Sciatic nerve (tissue), 2 donors: ENCODE measurements at places on chromosomes 2 and 18.

- no peak for DNase-seq
These were observed 35.9 kb downstream of the TMEM18 start for GRCh38 chr2:641164-641871.

DNA sequence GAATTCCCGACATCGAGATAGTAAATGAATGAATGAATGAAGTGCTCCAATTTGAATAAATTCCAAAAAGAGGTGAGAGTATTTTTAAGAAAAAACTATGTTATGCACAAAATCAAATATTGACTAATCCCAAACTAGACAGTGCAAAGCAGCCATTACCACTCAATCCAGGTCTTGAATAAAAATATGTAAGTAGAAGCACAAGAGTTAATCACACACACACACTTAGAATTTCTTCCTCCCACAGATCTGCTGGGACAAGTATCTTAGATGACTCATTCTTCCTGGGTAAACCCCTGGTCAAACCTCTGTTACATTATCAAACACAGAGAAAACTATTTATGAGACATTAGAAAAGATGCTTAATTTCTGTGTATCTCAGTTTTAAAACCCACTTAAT lies 102.0 kb downstream of the PLA2R1 start:
- DNase-seq, result no peak

DNA sequence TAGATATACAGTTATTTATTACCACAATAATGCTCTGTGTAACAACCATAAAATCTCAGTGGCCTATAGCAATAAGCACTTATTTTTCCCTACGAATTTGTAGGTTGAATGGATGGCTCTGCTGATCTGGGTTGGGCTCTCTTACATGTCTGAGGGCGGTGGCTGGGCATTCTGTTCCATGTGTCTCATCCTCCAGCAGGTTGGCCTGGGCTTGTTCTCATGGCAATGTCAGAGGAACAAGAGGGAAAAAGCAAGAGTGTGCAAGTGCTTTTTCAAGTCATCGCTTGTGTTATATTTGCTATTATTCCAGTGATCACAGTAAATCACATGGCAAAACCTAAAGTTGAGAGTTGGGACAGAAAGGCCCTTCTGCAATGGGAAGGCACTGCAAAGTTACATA lies 30.4 kb upstream of the MYO3B start:
- DNase-seq, result no peak

GRCh38 chr2:27509326-27509725 lies 12.7 kb downstream of the GCKR start:
- DNase-seq, result no peak

DNA sequence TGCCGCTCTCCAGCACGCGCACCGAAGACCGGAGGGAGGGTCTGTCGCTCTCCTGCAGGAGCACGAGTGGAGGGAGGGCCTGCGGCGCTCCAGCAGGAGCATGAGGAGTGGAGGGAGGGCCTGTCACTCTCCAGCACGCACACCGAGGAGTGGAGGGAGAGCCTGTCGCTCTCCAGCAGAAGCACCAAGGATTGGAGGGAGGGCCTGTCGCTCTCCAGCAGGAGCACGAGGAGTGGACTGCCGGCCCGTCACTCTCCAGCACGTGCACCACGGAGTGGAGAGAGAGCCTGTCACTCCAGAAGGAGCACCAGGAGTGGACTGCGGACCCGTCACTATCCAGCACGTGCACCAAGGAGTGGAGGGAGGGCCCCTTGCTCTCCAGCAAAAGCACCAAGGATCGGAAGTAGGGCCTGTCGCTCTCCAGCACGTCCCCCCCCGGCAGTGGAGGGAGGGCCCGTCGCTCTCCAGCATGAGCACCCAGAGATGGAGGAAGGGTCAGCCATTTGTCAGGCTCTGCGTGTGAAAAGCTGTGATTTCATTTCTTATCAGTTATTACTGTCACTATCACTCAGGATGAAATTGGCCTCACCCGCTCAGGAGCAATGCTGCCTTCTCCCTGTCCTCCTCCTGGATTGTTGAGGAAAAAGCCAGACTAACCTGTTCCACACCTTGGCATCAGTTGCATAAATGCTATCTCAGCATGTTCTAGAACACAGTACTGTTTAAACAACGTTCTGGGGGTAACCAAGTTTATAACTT lies 35.9 kb downstream of the ADI1 start:
- DNase-seq, result peak; percentile 72

GRCh38 chr2:228417526-228417925 lies 236.0 kb upstream of the SPHKAP start:
- DNase-seq, result no peak

DNA sequence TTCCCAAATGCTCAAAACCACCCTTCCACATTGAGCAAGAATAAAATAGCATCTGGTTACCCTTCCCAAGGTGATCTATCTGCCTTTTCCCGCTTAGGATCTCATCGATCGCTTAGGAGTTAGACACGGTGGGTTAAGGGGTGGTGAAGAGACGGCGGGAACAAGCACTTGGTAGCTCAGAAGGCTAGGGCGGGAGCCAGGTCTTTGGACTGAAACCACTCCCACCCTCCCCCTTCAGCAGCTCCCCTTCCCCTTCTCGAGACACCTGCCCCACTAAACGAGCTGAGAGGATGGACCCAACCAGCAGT lies 513 bp downstream of the THOC1 start:
- DNase-seq, result no peak

GRCh38 chr18:30682672-30683071 lies 359.9 kb downstream of the DSC3 start:
- DNase-seq, result no peak

- DNase-seq, result no peak
These were observed 2.7 kb downstream of the ID2 start for GRCh38 chr2:8684540-8684877.

GRCh38 chr2:219142329-219142728 lies 18.3 kb downstream of the NHEJ1 start:
- no peak for DNase-seq

DNA sequence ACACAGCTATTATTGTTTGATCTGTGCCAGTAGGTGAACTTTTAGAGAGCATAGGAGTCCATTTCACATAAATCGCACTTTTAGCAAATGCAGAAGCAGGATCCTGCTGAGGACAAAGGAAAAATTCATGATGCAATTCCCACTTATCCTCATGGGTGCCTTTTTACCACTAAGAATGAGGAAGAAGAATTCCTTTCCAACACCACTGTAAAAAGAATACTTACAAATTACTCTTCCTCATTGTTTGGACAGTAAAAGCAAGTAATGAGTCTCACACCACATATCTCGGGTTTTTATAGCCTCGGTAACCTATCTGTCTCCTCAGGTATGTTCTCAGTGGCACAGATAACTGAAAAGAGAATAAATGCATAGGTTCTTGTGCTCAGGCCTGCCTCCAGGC lies 238.5 kb downstream of the MTX2 start:
- no peak for DNase-seq

DNA sequence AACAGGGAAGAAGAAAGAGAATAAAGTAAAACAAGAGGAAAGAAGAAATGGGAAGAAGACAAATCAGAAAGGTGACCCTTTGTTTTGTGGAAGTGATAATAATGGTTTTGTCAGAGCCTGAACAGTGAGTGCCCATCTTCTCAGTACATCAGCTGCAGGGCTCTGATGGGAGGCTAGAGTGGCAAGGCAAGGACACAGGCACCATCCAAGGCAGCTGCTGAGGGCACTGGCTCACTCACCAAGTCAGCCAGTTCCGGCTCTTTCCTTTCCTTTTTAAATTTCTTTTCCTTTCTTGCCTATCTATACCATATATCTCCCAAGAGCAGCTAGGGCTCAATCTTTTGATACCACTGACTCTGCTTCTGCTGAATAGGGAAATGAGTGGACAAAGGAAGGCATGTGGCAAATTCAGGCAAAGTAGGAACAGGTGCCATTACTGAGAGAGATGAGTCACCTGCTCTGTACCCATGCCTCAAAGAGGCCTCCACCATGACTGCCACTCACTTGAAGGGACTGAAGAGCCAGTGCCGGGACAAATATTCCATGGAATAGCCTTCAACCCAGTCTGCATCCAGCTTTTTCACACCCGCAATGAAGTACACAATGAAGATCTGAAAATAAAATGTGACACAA lies 6.2 kb downstream of the GGCX start:
- no peak for DNase-seq

DNA sequence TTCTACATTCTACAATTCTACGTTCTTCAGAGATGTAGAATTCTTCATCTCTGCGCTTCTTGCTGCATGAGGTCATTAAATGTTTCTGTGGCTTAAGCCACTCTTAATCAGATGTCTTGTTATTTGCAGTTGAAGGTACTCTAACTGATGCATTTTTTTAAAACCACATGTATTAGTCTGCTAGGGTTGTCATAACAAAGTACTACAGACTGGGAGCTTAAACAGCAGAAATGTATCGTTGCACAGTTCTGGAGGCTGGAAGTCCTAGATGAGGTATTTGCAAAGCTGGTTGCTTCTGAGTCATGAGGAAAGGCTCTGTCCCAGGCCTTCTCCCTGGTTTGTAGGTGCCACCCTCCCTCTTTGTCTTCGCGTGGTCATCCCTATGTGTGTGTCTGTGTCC lies 176.3 kb upstream of the GLI2 start:
- no peak for DNase-seq

GRCh38 chr2:166413255-166413654 lies 37.5 kb upstream of the SCN9A start:
- no peak for DNase-seq

DNA sequence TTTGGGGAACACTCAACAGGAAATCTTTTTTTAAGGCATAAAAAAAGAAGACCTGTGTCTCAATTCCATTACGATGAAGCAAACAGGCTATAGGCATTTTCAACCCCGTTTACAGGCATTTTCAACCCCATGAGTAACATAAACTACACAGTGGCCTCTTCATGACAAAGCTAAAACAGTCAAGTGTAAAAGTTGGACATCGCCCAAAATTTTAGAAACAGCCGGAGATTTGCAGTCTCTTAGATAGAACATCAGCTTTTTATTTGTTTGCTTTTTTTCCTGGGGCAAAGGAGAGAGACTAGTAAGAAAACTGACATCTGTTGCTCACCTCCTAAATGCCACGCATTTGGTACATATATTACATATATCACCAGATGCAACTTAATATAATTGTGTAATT lies 173.7 kb downstream of the CMPK2 start:
- no peak for DNase-seq

DNA sequence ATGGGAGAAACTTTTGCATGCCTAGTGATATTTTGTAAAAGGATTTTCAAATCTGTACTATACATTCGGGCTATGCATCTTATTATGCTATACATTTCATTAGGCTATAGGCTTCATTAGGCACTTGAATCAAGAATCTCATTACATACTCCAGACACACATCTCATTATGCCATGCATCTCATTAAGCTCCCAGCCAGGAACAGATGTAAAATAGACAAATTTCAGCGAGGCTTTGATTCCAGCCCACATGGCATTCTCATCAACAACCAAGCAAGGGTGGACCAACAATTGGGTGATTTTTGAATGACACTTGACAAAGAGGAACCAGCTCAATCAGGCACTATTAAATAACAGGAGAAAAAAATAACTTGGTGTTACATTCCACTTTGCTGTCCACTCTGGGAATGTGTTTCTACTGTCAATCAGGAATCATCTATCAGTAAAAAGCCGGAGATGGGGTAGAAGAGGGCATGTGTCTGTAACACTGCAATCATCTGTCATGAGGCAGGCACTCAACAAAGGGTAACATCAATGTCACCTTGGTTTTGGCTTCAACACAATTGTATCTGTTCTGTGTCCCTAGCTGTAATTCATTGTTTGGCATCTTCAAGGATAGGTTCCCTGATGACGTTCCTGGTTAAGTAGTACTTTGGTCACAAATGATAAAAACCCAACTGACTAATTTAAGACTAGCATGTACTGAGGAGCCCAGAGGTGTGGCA lies 498.6 kb downstream of the EPHA4 start:
- DNase-seq, result no peak

- no peak for DNase-seq
These were observed 135.8 kb downstream of the IKZF2 start for GRCh38 chr2:213015387-213016165.

GRCh38 chr2:232085826-232086425 lies 124.4 kb downstream of the DIS3L2 start:
- DNase-seq, result no peak
